Hair follicle dermal papilla cell (primary cell): ENCODE measurements at places on chromosomes 12 and 14. TPM values are rescaled to one million over a fixed set of nuclear protein-coding genes. Genes with fewer than 3 reads are reported as not detected.

Gene RPGRIP1
- total RNA-seq: not detected in 2 replicates

Gene SLC5A8
- not detected in 2 replicates for total RNA-seq

Gene GPR137C
- total RNA-seq: 0.12 and 0.49 TPM in 2 replicates

Gene PLEKHD1
- total RNA-seq: under 0.01 and 0.24 TPM in 2 replicates

Gene TFCP2
- 9.6 and 11.5 TPM in 2 replicates for total RNA-seq

Gene NDRG2
- 0.81 and 1.5 TPM in 2 replicates for total RNA-seq

Gene ANKRD33
- not detected in 2 replicates for total RNA-seq

Gene GALNT16
- 4.0 and 4.9 TPM in 2 replicates for total RNA-seq

Gene SLC41A2
- total RNA-seq: 30.1 and 34.1 TPM in 2 replicates

Gene CD163L1
- total RNA-seq: 1.5 and 2.1 TPM in 2 replicates

Gene WIF1
- not detected in 2 replicates for total RNA-seq
